ENCODE measurements at places on chromosomes 16 and 17.

GRCh38 chr16:82651921-82652601, 25.3 kb downstream of the CDH13 start:
- no peak for DNase-seq

DNA sequence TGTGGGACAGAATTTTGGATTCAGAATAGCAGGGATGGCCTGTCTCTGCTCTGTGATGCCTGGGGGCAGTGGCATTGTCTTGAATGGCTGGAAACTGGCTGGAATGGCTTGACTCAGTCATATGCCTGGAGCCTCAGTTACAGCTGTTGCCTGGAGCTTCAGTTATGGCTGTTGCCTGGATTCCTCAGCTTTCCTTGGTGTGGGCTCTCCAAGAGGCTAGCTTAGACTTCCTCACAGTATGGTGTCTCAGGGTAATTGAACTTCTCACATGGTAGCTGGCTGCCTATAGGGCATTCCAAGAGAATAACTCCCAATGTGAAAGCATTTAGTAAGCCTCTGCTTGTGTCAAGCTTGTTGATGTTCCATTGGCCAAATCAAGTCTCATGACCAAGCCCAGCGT, 21.1 kb downstream of the KRT23 start:
- no peak for DNase-seq

- DNase-seq, result no peak
These were observed 11.2 kb downstream of the CDK5RAP3 start for GRCh38 chr17:47982091-47982617.

- no peak for DNase-seq
These were observed 87.5 kb upstream of the SDK2 start for GRCh38 chr17:73731733-73732132.

DNA sequence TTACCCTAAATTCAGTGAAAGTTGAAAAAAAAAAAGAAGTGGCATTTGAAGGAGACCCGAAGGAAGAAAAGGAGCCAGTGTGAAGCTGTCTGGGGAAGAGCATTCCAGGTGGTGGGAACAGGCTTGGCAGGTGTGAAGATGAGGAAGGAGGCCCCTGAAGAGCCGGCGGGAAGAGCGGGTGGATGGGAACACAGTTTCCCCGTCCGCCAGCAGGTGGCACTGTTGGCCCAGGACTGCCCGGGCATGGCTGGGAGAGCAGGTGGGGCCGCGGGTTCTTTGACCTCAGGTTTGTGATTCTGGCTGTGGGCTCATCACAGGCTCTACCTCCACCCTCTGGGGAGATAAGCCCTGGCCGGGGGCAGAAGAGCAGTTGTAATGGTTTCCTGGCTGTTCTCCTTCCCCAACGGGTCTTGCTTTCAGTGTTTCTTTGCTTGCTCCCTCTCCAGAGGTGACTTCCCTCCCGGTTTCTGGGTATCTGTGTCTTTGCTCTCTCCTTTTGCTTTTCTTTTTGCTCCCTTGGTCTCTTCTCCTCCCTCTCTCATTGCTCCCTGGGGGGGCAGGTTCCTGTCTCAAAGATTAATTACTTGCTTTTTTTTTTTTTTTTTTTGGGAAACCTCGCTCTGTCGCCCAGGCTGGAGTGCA, 32.3 kb downstream of the RAP1GAP2 start:
- no peak for DNase-seq

- no peak for DNase-seq
These were observed 84.7 kb downstream of the MRC2 start for GRCh38 chr17:62712171-62712581.

GRCh38 chr17:18141210-18141803, 32.8 kb downstream of the MYO15A start:
- no peak for DNase-seq

- DNase-seq, result no peak
These were observed 112.4 kb downstream of the FTO start for GRCh38 chr16:53816211-53816836.

DNA sequence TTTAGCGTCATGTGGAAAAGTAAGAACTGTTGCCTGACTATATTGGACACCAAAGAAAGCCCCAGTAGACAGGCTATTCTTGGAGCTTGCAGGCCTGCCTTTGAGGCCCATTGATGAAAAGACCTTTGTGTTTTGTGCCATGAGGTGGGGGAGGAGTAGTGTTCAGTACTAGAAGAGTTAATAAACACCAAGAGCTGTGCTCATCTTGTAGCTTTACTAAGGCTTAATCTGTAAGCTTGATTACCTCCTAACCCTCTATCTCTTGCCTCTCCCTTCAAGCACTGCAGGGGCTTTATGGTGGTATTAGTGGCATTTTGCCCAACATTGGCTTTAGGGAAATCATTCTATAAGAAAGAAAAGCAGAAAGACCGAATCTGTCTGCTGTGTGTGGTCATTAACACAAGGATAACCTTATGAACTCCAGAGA, 220.2 kb upstream of the TBX2 start:
- DNase-seq, result no peak

DNA sequence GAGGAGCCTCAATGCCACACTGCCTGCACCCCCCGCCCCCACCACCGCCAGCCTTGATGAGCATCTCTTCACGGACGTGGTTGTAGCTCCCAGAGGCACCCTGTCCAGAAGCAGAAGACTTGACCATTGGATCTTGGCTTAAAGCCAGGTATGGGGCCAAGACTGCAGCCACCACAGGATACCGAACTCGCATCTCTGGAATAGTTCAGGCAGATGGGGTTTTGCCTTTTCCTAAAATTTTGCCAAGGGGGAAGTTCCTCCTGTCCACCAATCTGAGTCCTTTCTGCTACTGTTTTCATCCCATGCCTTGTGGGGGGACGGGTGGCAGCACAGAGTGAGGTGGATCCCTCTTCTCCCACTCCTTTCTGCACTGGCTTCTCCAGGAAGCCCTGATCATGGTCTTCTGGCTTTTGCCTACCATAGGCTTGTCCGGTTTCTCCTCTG, 939 bp downstream of the CORO6 start:
- DNase-seq, result no peak

Measured in anterior cingulate cortex (tissue), 58 donors.